Naive B cell (primary cell): ENCODE measurements at places on chromosomes 2 and 18.

- peak; percentile 28 for DNase-seq
Measured at GRCh38 chr18:32048507-32049091, 30.0 kb downstream of the RNF125 start.

DNA sequence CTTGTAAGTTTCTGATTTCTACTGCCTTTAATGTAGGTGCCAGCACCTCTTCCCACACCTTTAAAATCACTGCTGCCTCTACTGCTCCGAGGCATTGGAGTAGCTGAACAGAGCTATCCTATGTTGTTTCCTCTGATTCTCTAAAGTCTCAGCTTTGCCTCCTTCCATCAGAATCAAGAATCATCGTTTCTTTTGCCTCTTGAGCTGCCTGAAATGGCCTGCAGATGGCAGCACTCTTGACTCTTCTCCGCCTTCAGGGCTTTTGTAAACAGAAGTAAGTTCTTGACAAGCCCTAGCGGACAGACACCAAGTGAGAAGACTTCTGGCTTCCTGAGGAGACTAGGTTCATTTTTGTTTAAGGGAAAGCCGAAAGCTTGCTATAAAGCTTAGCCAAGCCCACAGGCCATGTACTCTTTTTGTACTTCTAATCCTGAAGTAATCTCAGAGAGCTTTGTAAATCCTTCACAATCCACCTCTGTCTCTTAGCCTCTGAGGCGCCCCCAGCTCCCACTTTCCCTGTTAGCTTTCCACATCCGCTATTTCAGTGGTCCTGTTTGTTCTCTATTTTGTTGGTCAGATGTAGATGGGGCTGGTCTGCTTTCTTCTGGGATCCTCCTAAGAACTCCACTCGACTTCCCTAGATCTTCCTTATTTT is 48.4 kb downstream of the GTF3C3 start:
- peak; percentile 43 for DNase-seq

GRCh38 chr2:195993623-195994022 is 75.0 kb downstream of the DNAH7 start:
- DNase-seq = no peak

GRCh38 chr18:41227993-41228392 is 727.0 kb upstream of the PIK3C3 start:
- DNase-seq = no peak

GRCh38 chr18:48891721-48892120 is 59.0 kb downstream of the SMAD7 start:
- no peak for DNase-seq
